ENCODE measurements at places on chromosomes 1 and 21.
A peak's percentile ranks its signal among the peaks of the same experiment; 100 is the strongest.

DNA sequence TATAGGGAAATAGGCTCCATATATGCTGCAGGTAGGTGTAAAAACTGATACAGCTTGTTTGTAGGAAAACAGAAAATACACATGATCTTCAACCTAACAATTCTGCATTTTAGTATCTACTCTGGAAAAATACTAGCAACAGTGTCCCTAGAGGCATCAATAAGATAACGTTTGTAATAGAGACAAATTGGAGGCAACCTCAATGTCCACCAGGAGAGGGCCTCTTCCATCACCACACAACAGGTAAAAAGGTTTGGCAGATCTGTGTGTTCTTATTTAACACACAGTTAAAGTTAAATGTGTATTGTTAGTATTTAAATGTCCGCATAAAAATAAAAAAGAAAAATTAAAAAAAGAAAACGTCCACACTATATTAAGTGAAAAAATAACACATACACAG is 5.4 kb downstream of the EIF2D start:
- no peak for DNase-seq

DNA sequence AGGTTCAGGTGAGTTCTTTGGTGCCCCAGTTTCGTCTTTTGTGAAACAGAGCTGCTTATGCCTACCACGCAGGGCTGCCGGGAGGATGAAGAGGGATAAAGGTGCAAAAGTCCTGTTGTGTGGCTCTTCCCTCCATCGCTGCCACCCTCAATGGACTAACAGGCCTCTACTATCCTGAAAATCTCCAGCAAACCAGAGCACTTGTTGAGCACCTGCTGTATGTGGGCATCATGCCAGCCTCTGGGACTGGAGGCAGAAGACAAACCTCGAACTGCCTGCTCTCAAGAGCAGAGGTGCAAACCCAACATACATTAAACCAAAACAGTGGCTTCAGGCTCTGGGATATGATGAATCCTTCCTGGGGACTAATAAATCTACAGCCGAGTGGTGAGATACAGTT is 174.1 kb downstream of the ACTL8 start:
- DNase-seq, result no peak

- DNase-seq, result no peak
Observed at GRCh38 chr1:7561331-7561921, 209.7 kb upstream of the VAMP3 start.

GRCh38 chr1:31335007-31335406 is 37.9 kb downstream of the FABP3 start:
- no peak for DNase-seq

GRCh38 chr1:83704350-83704749 is 294.6 kb downstream of the TTLL7 start:
- no peak for DNase-seq

- DNase-seq, result no peak
Observed at GRCh38 chr1:234490793-234491479, 12.0 kb upstream of the TARBP1 start.

DNA sequence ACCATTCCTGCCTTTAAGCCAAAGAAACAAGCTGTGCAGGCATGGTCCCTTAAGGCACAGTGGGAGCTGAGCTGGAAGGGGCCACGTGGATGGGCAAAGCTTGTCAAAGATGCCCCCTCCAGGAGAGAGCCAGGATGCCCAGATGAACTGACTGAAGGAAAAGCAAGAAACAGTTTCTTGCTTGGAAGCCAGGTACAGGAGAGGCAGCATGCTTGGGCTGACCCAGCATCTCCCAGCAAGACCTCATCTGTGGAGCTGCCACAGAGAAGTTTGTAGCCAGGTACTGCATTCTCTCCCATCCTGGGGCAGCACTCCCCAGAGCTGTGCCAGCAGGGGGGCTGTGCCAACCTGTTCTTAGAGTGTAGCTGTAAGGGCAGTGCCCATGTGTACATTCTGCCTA is 1.3 kb upstream of the SLC50A1 start:
- no peak for DNase-seq

DNA sequence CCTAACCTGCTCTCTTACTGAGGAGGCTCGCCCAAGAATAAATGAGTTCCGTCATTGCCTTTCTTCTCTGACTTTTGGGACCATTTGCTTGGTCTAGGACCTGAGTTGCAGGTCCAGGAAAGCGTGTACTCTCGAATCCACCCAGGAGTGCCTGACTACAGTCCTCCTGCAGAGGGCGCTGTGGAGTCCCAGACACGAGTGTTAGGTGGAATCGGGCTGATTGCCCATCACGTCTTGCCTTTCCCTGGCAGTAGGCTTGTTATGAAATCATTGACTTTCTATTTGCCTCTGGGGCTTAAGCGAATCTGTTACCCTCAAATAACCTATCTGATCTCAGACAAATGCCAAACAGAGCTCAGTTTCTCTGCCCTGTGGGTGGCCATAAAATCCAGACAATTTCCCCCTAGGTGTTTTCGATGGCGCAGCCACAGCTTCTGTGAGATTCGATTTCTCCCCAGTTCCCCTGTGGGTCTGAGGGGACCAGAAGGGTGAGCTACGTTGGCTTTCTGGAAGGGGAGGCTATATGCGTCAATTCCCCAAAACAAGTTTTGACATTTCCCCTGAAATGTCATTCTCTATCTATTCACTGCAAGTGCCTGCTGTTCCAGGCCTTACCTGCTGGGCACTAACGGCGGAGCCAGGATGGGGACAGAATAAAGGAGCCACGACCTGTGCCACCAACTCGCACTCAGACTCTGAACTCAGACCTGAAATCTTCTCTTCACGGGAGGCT is at the start of gene IL20:
Gene IL20 (plus strand): TSS at position 685 of the 733 bp plus-strand sequence. CDS start 230 bp downstream, outside the sequence.
- DNase-seq, result peak; percentile 27

GRCh38 chr21:42254651-42255601 is 36.0 kb downstream of the ABCG1 start:
- DNase-seq, result no peak

DNA sequence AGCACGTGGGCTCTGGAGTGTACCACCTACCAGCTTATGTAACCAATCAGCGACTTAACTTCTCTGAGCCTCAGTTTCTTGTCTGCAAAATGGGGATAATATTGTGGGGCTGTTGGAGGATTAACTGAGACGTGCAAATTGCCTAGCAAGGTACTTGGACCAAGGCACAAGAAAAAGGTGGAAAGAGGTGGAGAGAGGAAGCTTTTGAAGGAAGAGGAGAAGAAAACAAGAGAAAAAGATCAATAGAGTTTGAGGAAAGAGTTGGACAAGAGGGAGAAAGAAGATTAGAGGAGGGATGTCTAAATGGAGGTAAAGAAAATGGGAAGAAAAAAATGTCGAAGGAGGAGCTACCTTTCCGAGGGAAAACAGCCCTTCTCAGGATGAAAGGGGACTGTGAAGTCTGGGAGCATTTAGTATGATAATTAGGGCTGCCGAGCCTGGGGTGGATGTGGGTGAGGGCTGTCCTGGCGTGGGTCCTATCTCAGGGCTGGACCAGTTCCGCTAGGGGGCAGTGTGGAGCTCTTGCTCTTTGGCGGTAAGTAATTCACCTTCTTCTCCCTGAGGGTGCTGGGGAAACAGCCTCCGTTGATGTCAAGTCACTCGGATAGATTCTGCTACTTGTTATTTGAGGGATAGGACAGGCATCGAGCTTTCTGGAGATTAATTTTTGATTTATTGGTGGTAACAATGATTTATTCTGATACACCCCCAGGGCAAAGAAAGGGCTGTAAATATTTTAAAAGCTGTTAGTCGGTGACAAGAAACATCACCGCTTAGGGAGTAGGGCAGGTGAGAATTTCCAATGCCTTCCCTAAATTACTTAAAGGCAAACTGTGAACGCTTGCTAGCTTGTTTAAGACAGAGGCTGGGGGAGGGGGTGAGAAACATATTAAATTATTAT is 79.0 kb upstream of the NFASC start:
- DNase-seq, result peak; percentile 1

GRCh38 chr1:64080941-64081562 is 122.4 kb upstream of the UBE2U start:
- no peak for DNase-seq

GRCh38 chr1:247435030-247435758 is 19.2 kb downstream of the NLRP3 start:
- DNase-seq, result no peak

DNA sequence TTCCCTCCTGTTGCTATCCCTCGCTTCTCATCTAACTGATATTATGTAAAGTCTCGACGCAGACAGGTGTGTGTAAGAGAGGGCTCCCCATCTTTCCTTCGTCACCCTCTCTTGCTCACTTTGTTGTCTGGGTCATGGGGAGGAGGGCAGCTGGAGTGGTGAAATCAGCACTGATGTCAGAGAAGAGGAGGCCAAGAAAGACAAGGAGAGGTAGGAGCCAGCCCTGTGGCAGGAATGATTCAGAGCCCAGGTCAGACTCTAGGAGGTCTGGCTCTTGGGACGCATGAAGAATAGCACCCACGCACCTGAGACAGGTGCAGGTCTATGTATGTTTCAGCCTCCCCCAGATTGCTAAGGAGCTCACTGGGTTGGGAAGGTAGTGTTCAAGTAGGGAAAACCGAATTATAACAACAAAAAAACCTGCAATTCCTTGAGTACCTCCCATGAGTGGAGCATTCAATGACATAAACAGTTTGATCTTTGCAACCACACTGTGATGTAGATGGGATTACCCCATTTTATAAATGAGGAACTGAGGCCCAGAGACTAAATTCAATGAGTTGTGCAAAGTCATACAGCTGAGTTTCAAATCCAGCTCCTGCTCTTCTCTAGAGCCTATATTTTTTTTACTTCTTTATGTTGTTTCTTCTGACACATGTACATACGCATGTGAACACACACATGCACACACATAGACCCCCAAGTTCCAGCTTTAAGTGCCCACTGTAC is 10.4 kb downstream of the NUAK2 start:
- no peak for DNase-seq

DNA sequence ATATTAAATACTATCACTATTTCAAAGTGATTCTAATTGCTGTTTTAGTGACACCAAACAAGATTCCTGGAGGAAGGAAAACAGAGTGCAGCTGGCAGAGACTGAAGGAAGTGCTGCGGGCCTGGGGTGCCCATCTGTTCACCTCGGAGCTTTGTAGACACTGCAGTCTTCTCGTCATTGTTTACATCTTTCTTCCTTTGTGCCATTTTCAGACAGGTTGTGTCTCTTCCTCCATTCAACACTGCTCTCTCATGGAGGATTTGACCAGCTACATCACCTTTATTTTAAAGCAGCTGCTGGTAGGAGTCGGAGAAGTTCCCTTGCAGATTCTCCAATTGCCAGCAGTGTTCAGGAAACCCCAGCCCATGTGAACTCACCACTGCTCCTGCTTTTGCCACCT is 37.3 kb downstream of the ABCA4 start:
- no peak for DNase-seq

DNA sequence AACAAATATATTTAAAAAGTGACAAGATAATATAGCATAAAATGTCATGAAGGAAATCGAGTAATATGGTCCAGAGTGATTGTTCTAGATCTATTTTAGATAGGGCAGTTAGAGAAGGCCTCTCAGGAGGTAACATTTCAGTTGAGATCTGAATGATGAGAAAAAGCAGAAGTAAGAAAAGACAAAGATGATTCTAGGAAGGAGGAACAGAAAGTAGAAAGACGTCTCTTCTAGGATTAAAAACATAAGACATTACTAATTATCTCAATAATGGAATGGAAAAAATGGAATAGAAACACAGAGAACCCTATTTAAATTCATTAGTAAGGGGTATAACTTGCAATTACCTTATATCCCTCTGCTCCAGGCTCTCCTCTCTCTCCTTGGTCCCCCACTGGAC is 130.0 kb upstream of the ZNHIT6 start:
- DNase-seq, result no peak

DNA sequence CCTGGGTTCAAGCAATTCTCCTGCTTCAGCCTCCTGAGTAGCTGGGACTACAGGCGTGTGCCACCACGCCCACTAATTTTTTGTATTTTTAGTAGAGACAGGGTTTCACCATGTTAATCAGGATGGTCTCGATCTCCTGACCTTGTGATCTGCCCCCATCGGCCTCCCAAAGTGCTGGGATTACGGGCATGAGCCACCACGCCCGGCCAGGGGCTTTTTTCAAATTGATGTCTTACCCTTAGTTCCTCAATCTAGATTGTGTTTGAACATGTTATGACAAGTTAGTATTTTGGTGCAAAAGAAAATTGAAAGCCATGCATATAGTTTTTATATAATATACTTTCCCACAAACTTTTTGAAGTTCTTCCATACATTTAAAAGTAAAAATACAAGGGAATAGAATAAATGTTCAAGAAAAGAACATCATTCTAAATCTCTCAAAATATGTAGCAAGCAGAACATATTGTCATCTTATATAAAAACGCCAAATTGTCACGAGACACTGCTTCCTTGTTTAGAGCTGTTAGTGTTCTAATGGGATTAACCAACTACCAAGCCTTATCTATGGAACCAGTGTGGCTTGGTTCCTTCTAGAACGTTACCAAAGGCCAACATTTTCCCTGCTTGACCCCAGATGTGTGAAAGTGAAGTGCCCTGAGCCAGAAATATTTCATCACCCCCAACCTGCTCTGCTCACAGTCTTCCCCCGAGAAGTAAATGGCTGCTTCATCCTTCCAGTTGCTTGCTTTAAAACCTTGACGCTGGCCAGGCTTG is 9.5 kb upstream of the PLEKHM2 start:
- no peak for DNase-seq

- no peak for DNase-seq
Observed at GRCh38 chr1:36342426-36343185, 19.2 kb upstream of the EVA1B start.

DNA sequence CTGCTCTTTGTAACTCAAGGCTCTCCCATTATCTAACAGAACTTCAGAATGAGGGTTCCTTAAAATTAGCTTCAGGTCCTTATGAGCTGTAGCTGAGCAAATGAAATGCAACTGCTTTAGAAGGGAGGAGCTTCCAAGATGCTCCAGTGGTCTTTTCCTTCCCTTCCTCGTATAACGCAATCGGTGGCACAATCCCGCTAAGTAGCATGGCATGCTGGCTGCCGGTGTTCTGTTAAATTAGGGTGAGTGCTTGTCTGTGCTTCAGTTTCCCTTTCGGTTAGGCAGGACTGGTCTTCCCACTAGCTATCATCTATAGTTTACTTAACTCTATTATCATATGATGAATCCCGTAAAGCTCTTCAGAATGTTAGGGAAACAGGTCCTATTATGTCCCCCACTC is 917 bp downstream of the KIAA0040 start:
- no peak for DNase-seq

- DNase-seq, result no peak
Observed at GRCh38 chr1:23424293-23425192, at the start of gene TCEA3. Gene TCEA3 (minus strand): TSS chr1:23424748. CDS start chr1:23424633, 115 bp downstream.
